Stimulated activated CD8-positive, alpha-beta memory T cell treated with anti-CD3 and anti-CD28 coated beads, Interleukin-7, amount 100 ng/mL, for 1 hour (primary cell): ENCODE measurements at places on chromosomes 3 and 15.

GRCh38 chr15:101049856-101050622, 130.9 kb downstream of the LRRK1 start:
- DNase-seq: no peak

- no peak for DNase-seq
These were observed 64.7 kb downstream of the MINAR1 start for GRCh38 chr15:79496838-79497237.

DNA sequence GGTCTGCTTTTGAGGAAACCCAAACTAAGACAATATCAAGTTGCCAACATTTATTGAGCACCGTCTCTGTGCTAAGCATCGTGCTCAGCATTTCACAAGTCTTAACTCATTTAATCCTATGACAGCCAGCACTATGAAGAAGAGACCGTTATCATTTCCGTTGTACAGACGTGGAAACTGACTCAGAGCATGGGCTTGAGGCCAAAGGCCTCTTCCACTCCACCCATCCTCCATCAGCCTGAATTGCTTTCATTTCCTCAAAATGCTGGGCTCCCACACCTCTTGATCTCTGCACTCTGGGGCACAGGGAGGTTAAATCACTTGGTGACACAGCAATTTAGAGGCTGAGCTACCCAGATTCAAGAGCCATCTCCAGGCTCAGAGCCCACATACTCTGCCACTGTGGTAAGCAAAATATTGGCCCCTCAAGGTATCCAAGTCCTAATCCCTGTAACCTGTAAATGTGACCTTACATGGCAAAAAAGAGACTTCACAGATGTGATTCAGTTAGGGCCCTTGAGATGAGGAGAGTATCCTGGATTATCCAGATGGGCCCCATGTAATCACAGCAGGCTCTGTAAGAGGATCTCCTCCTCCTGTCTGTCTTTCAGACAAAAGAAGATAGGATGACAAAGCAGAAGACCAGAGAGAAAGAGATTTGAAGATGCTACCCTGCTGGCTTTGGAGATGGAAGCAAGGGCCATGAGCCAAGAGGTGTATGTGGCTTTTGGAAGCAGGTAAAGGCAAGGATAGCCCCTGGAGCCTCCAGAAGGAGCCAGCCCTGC, 24.3 kb upstream of the FLNB start:
- no peak for DNase-seq

- no peak for DNase-seq
These were observed 5.6 kb downstream of the FOXL2 start for GRCh38 chr3:138941259-138941885.

- DNase-seq: no peak
These were observed 36.1 kb downstream of the NSMCE3 start for GRCh38 chr15:29233566-29233965.

DNA sequence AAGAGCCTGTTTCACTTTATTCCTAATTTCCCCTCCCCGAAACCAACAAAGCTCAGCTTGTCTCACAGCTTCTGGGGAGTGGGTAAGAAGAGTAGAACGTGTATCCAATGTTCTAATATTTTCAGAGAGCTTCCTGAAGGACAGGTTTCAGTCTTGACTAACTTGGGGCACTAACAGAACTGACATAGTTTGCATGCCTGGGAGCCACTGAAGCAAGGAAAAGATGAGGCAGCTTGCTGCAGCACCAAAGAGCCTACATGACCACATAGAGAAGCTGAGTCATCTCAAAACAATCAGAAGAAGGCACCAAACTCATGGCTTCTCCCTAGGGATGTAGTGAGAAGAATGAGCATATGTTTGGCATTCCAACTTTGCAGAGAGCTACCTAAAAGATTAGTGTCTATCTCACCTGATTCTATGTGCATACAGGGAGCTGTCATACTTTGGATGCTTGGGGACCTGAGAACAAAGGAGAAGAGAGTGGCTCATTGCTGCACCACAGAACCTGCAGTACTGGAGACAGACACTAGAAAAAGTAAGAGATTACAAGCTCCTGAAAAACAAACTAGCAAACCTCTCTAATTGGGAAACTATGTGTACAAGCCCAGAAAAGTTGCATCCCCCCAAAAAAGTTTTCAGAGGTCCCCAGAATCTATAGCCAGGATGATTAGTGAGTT, 86.9 kb downstream of the DCLK3 start:
- DNase-seq: no peak

GRCh38 chr15:54681584-54681983, 515.2 kb downstream of the RSL24D1 start:
- DNase-seq: no peak

DNA sequence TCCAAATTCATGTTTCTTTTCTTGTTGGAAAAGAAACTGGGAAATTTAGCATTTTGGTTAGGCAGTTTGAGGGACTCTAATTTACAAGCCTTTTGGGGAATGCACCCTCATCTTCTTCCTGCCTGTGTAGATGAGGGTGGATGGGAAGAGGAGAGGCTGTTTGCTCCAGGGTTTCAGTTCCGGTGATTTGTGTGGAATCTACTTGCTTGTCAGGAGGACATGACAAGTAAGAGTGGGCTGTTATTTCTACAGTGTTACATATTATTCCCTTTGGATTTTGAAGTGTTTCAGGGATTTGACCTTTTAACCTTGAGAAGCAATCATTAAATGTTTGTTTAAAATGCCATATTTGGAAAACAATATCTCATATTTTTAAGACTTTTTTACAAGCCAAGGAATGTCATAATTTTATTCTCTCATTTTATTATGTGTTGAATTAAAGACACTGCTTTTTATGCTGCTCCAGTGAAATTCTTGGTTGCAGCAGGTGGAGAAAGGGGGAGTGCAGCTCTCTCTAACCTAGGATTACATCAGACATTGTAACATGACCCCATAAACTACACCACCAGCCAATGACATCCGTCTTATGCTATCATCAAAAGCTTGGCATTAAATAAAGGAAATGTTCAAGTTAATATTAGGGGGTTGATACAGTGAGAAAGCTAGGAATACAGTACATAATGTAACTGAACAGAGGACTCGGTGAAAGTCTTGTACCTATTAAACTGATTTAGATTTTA, 30.2 kb downstream of the PLAAT1 start:
- no peak for DNase-seq

DNA sequence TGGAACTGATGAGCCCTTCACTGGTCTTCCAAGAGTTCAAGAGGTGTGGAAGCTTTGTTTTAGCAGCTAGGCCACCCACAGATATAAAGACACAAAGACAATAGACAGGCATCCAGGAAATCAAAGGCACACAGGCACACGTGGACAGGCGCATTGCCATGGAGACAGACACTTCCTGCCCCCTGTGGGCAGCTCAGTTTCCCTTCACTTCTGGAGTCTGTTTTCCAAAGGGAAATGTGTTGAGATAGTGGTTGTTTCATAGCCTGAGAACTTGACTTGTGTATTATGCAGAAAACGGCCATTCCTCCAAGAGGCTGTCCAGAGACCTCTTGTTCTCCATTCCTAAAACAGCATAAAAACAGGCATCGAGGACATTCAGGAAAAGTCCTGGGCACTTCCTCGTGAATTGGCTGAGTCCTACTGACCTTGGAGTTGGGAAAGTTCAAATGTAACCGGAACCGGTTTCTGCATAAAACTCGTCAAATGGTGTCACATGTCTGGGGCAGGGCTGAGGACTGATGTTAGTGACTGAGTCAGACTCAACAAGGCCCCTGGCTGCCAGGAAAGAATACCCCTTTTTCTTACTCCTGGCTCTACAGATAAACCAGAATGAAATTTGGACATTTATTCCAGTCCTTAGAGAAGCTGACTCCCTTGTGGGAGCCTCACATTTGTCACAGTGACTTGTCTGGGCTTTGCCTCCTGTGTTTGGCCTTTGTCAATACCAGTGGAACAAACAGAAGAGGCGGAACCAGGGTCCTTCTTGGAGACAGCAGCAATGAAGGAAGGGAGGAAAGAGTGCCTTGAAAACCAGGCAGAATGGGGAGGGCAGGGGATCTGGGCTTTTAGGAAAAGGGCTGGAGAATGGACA, 1.3 kb downstream of the ALPK3 start:
- no peak for DNase-seq

DNA sequence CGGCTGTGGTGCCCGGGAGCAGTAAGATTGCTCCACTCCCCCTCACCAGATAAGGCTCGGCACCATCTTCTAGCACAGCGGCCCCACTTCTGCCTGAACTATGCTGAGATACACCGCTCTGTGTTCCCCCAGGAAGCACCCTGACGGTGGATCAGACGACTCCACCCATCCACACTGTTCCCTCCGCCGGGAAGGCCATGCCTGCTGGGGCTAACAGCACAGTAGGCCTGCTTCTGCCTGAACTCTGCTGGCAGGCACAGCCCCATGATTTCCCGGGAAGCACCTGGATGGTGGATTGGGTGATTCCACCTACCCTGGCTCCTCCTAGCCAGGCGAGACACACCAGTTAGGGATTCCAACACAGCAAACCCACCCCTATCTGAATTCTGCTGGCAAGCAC, 36.3 kb upstream of the PPM1L start:
- no peak for DNase-seq

DNA sequence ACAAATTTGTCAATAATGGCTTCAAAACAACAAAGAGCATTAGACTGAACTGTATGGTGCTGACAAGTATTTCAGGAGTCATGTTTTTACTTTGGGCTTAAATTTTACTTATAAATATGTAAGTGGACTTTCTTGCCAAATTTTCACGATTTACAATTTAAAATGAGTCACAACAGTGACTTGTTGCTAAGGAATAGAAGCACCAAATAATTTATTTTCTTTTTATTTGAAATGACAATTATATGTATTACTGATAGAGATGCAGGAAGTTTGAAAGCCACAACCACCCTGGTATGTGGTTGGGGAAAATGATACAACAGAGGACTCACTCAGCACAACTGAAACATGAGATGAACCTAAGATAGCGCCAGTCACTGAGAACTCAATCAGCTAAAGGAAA, 90.3 kb downstream of the FMN1 start:
- DNase-seq: no peak

GRCh38 chr3:109336291-109336861, 970 bp downstream of the DPPA4 start:
- DNase-seq: no peak

GRCh38 chr15:40368719-40369473, 10.9 kb downstream of the DISP2 start:
- no peak for DNase-seq

GRCh38 chr3:186093271-186093900, 15.5 kb downstream of the ETV5 start:
- no peak for DNase-seq

- DNase-seq: no peak
These were observed 284.8 kb downstream of the GBE1 start for GRCh38 chr3:81476692-81477091.

GRCh38 chr15:77966540-77967234, 110.8 kb downstream of the TBC1D2B start:
- DNase-seq: peak; percentile 42
